ENCODE measurements at places on chromosomes 3 and 15. TPM values are rescaled to one million over a fixed set of nuclear protein-coding genes. Genes with fewer than 3 reads are reported as not detected.

DNA sequence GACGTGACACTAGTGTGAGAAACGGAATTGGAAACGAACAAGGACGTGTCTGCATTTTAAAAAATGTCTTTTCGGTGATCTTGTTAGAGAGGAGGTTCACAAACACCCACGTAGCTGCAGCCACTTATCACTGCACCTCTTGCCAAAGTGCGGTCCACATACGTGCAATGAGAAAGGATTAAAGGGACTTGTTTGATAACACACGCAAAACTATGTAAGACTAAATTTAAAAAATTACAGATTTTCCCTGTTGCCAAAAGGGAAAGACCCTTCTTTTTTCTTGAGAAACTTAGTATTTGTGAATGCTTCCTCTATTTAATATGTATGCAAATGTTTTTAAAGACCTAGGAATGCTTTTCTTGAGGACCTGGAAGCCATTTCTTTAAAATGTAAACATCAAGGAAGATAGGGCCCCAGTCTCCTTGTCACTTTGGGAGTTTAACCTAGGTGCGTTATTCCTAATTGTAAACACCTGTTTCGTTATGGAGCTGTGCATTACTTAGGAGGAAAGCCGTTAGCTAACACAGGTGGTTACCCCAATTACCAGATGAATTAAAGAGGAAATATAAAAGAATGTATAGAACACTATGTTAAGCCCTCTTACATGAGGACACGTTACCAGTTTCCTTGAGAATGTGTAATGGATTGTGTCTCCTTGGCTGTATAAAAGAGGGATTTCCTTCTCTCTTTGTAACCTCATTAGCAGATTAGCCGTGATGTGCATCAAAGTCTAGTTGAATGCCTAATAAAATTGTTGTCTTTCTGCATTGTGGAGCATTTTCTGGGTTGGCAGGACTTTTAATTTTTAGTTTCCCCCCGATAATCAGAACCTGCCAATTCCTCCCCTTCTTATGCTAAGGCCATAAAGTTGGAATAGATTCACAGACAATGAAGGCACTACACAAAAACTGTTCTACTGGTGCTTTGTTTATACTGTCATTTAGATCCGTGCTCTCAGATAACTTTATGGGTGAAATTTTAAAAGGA is 1.0 kb downstream of the LEKR1 start:
- no peak for DNase-seq
- no peaks in the 10 kb centered on the region for H3K27me3 ChIP-seq
- H3K4me1 ChIP-seq = no peaks in the 10 kb centered on the region

DNA sequence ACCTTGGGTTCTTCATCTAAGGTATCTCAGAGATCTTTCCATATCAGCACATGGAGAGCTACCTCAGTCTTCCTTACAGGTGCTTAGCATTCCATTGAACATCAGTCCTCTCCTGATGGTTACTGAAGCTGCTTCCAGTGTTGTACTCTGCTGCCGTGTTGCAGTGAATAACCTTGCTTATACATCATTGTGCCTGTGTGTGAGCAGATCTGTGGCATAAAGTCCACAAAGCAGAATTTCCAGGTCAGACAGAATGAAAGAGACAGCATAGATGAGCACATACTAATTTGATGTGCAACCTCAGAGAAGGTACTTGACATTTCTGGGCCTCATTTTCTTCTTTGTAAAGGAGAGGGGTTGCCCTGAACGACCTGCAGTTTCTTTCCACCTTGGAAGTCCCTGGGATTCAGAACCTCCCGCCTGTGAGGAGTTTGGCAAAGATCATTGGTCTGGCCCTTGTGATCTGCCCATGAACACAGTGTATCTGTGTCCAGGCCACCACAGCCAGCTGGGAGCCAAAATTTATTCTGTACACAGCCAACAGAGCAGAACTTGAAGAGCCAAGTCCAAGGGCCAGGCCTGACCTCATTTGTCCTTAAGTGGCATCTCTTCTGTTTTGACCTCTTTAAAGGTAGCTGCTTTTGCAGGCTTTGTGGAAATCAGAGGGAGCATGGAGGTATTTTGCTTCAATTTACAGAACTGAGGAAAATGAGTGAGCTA is 57.2 kb upstream of the SLC7A14 start:
- H3K27me3 ChIP-seq = no peaks in the 10 kb centered on the region
- no peaks in the 10 kb centered on the region for H3K4me1 ChIP-seq
- no peak overlapping the region for H3K4me3 ChIP-seq
- no peak for DNase-seq

SLC27A2 gene
- total RNA-seq = 0.18 TPM

DNA sequence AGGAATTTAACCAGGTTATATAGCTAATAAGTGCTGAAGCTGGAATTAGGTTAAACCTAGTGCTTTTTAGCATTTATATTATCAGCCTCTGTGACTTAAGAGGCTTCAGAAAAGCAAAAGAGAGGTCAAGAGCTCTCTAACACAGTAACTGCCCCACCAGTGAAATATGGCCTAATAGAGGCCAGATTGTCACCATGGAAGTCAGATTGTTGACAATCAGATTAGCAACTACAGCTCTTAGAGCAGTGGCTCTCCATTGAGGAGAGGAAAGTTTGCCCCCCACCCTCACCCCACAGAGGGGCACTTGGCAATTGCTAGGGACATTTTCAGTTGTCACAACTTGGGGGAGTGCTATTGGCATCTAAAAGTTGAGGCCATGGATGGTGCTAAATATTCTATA is 23.3 kb upstream of the LMOD3 start:
- no peaks in the 10 kb centered on the region for H3K27me3 ChIP-seq
- no peaks in the 10 kb centered on the region for H3K36me3 ChIP-seq
- H3K4me3 ChIP-seq = no peak overlapping the region
- H3K4me1 ChIP-seq = no peaks in the 10 kb centered on the region

- H3K27me3 ChIP-seq = no peaks in the 10 kb centered on the region
- DNase-seq = no peak
- no peak overlapping the region for H3K27ac ChIP-seq
- peaks cover 4% of the 10 kb centered on the region for H3K4me1 ChIP-seq
- H3K36me3 ChIP-seq = no peaks in the 10 kb centered on the region
These were observed 233.2 kb upstream of the TPM1 start for GRCh38 chr15:62809115-62809967.

- H3K36me3 ChIP-seq = no peaks in the 10 kb centered on the region
- DNase-seq = no peak
- H3K4me1 ChIP-seq = no peaks in the 10 kb centered on the region
- no peak overlapping the region for H3K27ac ChIP-seq
These were observed 91.4 kb upstream of the MYZAP start for GRCh38 chr15:57500256-57500655.

NR1I2 gene
- not detected for total RNA-seq

HAPLN3 gene
- 168 TPM for total RNA-seq

CPLX3 gene
- total RNA-seq = not detected

DNA sequence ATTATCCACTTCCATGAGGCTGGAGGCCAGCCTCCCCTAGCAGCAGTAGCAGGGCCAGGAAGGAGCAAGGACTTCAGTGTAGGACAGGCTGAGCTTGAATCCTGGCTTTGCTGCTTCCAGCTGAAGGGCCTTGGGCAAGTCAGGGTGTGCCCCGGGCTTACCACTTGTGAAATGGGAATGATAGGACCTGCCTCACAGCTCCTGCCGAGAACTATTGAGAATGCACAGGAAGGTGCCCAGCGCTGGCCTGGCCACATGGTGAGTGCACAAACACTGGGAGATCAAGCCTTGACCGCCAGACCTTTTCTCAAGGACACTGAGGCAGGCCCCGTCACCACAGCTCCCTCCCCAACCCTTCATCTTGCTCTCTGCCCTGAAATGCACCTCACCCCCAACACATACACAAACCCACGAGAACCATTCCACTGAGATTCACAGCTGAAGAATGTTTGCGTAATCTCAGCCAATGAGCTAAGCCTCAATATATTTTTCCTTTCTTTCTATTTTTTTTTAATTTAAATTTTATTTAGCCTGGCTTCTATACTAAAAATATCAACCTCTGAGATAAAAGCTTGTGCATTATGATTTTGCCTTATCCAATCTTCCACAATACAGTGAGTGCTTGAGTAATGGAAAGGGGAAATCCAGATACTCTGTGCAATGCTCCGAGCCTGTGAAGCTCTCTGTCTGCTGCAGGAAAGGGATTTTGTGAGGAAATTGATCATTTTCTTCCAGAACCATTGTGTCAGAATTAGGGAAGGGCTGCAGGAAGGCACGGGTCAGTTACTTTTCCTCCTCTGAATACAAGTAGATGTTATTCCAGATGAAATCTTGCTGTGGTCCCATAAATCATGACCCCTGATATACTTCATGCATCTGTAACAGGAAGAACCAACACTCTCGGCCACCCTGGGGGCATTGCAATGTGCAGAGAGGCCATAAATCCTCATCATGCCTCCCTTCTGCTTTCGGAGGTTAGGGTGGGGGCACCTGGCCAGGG is 193.9 kb downstream of the TLE3 start:
- no peak overlapping the region for H3K4me3 ChIP-seq
- H3K36me3 ChIP-seq = no peaks in the 10 kb centered on the region
- no peaks in the 10 kb centered on the region for H3K4me1 ChIP-seq
- H3K27me3 ChIP-seq = no peaks in the 10 kb centered on the region

ALDH1L1 gene
- total RNA-seq = 0.36 TPM

DNA sequence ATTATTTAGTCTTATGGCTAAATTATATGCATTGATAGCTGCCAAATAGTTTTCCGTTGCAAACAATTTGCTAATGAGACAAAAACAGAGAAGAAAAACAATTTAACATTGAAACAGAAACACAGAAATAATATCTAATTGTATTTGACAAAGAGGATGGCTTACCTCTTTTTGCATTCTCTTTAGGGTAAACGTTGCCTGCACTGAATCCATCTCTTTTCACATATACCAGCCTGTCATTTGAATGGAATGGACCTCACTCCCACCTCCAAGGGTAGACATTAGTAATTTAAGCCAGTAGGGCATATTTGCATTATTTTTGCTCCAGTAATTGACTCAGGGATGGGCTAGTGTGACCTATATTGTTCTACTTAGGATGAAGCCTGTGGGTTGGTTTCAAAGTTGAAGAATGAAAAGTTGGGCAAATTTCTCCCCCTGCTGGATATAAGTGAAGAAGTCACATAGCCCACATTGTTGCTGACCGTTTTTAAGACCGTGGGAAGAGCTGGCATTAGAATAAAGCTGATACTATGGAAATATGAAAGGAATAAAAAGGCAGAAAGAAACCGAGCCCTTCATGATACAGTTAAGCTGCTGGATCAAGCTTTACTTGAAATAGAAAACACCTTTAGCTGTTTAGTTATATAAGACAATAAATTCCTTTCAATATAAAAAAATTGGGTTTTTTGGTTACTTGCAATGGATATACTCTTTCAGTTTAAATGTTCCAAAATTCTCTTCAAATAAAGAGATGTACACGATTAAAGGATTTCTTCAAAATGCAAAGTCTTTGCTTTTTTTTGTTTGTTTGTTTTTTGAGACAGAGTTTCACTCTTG is 26.9 kb downstream of the PIERCE2 start:
- no peaks in the 10 kb centered on the region for H3K27me3 ChIP-seq
- H3K27ac ChIP-seq = no peak overlapping the region
- no peaks in the 10 kb centered on the region for H3K36me3 ChIP-seq
- H3K4me1 ChIP-seq = no peaks in the 10 kb centered on the region
- no peak overlapping the region for H3K4me3 ChIP-seq

- no peak for DNase-seq
- H3K4me3 ChIP-seq = no peak overlapping the region
- no peaks in the 10 kb centered on the region for H3K4me1 ChIP-seq
- H3K36me3 ChIP-seq = no peaks in the 10 kb centered on the region
- no peak overlapping the region for H3K27ac ChIP-seq
These were observed 73.2 kb downstream of the CD47 start for GRCh38 chr3:108017587-108017986.

- no peaks in the 10 kb centered on the region for H3K36me3 ChIP-seq
- no peak overlapping the region for H3K27ac ChIP-seq
- no peaks in the 10 kb centered on the region for H3K4me1 ChIP-seq
- H3K4me3 ChIP-seq = no peak overlapping the region
- no peaks in the 10 kb centered on the region for H3K27me3 ChIP-seq
- no peak for DNase-seq
These were observed 280.9 kb downstream of the RAP2B start for GRCh38 chr3:153442799-153443487.

DNA sequence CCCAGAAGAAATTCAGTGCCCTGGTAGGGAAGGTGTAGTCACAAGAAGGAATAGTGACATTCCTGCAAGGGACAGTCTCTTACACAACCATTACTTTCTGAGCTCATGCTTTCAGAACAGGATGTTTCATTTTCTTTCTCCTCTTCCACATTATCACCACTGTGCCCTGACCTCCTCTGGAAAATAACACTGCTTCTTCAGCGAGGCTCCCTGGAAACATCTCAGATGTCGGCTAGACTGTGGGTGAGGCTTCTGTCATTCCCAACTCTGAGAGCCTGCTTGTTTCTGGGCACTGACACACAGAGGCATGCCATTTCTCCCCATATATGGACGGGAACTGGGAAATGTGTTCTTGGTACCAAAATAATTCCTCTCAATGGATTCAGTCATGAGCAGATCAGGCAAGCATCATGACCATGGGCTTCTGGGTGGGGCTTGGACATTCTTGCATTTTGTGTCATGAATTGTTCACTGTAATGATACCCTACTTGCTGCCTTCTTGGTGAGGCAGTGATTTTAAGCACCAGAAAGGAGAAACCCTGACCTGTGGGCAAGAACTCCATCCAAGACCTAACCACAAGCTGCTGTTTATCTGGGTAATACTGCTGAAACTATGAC is 14.3 kb upstream of the TNFAIP8L3 start:
- no peak for DNase-seq
- no peaks in the 10 kb centered on the region for H3K4me1 ChIP-seq
- no peaks in the 10 kb centered on the region for H3K36me3 ChIP-seq
- H3K27ac ChIP-seq = no peak overlapping the region
- H3K4me3 ChIP-seq = no peak overlapping the region

TTC21A gene
- total RNA-seq = 7.7 TPM

DNA sequence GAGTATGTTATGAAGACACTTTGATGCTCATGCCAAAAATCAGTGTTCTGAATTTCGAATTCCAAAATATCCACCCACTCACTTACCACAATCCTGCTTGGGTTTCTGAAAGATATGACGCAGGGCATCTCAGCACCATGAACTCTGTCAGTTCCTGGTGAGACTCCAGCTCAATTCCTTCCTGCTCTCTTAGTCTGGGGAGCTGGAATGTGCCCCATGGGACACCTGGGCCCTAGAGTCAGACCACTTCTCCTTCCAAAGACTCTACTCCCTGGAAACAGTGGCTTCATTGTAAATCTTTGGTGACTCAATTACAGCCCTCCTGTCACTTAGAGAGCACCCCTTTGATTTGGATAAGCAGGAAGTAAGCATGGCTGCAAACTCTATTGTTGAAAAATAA is 50.5 kb downstream of the CD86 start:
- H3K27me3 ChIP-seq = peaks cover 3% of the 10 kb centered on the region
- no peak overlapping the region for H3K27ac ChIP-seq
- DNase-seq = no peak
- no peak overlapping the region for H3K4me3 ChIP-seq
- H3K36me3 ChIP-seq = no peaks in the 10 kb centered on the region

All from Panc1 (cell line).